ENCODE measurements at places on chromosomes 6 and 20. TPM values are rescaled to one million over a fixed set of nuclear protein-coding genes. Genes with fewer than 3 reads are reported as not detected.

Gene MAK
- total RNA-seq: not detected

GRCh38 chr6:106102034-106102433 lies 15.9 kb downstream of the PRDM1 start:
- peaks cover 31% of the 10 kb centered on the region for H3K36me3 ChIP-seq
- no peaks in the 10 kb centered on the region for H3K27me3 ChIP-seq
- peak overlapping the region; percentile 89 for H3K27ac ChIP-seq
- H3K4me3 ChIP-seq: peak overlapping the region; percentile 52
- peaks cover 26% of the 10 kb centered on the region for H3K4me1 ChIP-seq

Gene KPNA5
- total RNA-seq: 1.1 TPM

Gene HIVEP2
- total RNA-seq: 13.1 TPM

Gene LST1
- not detected for total RNA-seq

DNA sequence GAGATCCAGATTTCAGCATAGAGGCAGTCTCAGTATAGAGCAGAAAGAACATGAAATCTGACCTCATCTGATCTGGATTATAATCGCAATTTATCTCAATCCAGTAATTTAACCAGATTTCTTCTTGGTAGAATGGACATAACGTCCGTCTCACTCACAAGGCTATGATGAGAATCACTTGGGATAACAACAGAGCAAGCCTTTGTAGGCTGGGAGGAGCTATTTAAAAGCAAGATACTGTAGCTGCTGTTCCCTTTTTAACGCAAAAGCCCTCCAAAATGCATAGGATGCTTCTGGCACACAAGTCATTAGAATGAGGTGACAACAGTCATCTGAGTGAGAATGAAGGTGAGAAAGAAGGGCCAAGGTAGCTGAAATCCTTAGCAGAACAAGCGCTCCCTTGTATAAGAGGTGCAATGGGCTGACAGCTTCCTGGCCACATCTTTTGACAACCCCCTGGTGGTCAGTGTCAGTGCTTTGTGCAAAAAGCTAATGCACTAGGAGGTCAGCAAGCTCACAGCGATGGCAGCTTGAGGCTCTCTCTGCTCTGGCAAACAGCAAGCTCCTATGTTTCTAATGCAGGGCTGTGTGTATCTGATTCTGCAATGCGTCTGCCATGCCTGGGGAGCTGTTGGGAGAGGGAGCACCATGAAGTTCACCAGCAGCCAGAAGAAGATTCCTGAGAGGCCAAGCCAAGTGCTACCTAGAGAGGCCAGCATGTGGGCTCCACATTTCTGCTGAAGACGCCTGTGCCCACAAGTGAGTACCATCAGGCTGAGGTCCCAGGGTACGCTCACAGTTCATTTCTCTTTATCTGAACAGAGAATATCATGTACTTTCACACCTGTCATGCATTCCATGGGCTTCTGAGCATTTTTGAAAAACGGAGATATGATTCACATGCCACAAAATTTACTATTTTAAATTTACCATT lies 16.2 kb downstream of the METTL24 start:
- H3K27me3 ChIP-seq: no peaks in the 10 kb centered on the region
- H3K27ac ChIP-seq: no peak overlapping the region
- no peaks in the 10 kb centered on the region for H3K4me1 ChIP-seq
- H3K4me3 ChIP-seq: no peak overlapping the region
- H3K36me3 ChIP-seq: no peaks in the 10 kb centered on the region

- H3K27me3 ChIP-seq: no peaks in the 10 kb centered on the region
- H3K36me3 ChIP-seq: peaks cover 4% of the 10 kb centered on the region
- H3K27ac ChIP-seq: peak overlapping the region; percentile 73
- no peak overlapping the region for H3K4me3 ChIP-seq
- no peak for DNase-seq
- H3K4me1 ChIP-seq: peaks cover 90% of the 10 kb centered on the region
Measured at GRCh38 chr6:11210386-11211138, 21.9 kb downstream of the NEDD9 start.

Gene KCNG1
- 10.4 TPM for total RNA-seq

Gene WFDC5
- total RNA-seq: 6.0 TPM

Gene LY6G6C
- 3.6 TPM for total RNA-seq

Gene F13A1
- 6.9 TPM for total RNA-seq

DNA sequence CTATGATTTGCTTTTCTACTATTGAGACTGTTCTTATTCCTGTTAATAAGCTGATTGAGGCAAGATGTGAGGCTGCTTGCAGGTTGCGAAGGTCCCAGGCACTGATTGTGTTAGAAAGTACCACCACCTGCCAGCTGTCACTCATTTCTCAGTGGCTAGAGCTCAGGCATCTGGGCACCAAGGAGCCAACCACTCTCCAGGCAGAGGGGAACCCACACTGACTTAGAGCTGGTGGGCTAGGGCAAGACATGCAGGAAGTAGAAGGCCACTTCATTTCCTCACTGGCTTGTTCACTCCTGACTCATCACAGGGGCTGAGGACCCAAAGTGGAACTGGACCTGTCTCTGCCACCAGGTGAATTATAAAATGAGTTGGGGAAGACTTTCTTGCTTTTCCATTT lies 7.8 kb upstream of the DLL1 start:
- H3K4me1 ChIP-seq: peaks cover 17% of the 10 kb centered on the region
- H3K36me3 ChIP-seq: no peaks in the 10 kb centered on the region
- H3K4me3 ChIP-seq: no peak overlapping the region
- DNase-seq: no peak
- no peak overlapping the region for H3K27ac ChIP-seq

DNA sequence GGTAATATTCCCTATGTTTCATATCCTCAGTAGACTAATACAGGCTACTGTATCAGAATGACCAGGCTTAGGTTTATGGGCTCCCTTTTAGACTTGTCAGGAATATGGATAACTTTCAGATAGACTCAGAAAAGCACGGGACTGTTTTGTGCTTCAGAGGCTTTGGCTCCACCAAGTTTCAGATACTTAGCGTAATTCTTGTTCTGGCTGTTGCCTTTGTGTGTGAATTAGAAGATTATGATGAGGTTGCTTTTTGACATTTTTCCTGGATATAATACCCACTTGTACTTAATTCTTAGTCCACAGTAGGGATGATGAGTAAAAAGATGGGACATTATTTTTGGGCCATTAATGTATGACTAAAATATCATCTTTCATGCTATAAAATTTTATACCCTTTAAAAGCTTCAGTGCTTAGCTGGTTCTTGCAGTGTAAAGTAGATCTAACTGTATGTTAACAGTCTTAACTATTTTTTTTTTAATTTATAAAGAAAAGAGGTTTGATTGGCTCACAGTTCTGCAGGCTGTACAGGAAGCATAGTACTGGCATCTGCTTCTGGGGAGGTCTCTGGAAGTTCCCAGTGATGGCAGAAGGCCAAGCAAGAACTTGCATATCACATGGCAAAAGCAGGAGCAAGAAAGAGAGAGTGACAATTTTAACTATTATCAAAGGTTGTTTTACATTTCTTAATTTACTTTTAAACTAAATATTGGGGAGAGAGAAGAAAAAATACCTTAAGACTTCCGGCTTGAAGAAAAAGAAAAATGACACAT lies 120.7 kb downstream of the ZFAND3 start:
- H3K27me3 ChIP-seq: no peaks in the 10 kb centered on the region
- H3K36me3 ChIP-seq: no peaks in the 10 kb centered on the region
- DNase-seq: no peak
- H3K27ac ChIP-seq: no peak overlapping the region
- H3K4me1 ChIP-seq: peaks cover 35% of the 10 kb centered on the region
- no peak overlapping the region for H3K4me3 ChIP-seq

Gene RIMS1
- total RNA-seq: 0.13 TPM

Gene C20orf144
- not detected for total RNA-seq

Gene ZNF184
- 4.9 TPM for total RNA-seq

GRCh38 chr6:13865141-13865540 lies 50.8 kb upstream of the MCUR1 start:
- no peak for DNase-seq
- H3K4me3 ChIP-seq: no peak overlapping the region
- no peaks in the 10 kb centered on the region for H3K36me3 ChIP-seq
- peaks cover 2% of the 10 kb centered on the region for H3K4me1 ChIP-seq
- H3K27ac ChIP-seq: no peak overlapping the region

Gene ATAT1
- total RNA-seq: 6.2 TPM

DNA sequence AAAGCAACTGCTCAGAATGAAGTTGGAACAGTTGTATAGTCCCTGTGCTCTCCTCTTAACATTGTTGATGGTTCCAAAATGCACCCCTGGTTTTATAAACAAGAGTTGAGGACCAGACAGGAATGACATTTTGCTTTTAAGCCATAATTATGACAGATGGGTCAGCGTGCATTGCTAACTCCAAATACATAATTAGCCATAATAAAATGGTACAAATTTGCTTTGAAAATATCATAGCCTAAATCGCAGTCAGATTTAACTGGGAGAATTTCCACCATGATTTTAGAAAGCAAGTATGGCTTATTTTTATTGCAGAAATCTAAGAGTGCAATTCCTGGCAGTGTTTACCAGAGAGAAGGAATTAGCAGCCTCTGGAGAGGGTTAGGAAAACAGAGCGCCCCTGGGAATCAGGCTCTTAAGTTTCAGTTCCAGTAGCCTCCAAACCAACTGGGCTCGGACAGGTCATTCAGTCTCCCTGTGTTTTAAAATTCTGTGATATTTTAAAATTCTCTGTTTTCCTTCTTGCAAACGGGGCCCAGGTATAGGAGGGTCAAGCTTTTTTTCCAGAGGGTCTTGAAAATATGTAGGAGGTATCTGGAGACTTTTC lies 302.3 kb downstream of the TBC1D7 start:
- H3K27ac ChIP-seq: no peak overlapping the region
- H3K4me1 ChIP-seq: no peaks in the 10 kb centered on the region
- H3K4me3 ChIP-seq: no peak overlapping the region
- no peaks in the 10 kb centered on the region for H3K27me3 ChIP-seq

Gene SYNDIG1
- total RNA-seq: not detected

Gene DPPA5
- total RNA-seq: not detected

Gene ADGRB3
- total RNA-seq: 1.1 TPM

DNA sequence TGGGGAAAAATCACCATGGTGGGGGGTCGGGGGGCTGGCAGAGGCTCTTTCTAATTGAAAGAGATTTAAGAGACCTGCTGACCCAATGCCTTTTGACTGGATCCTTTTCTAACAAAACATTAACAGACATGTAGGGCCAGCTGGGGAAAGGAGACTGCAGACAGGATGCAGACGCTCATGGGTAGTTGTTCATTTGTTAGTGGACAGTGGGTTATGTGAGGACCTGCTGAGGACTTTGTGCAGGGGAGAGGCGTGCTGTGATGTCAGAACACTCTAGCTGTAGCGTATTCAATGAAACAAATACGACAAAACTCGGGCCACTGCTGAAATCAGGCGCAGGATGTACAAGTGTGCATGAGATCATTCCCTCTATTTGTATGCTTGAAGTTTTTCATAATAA lies 1.2 kb downstream of the IP6K3 start:
- no peak for DNase-seq
- H3K27ac ChIP-seq: peak overlapping the region; percentile 86
- peak overlapping the region; percentile 37 for H3K4me3 ChIP-seq
- no peaks in the 10 kb centered on the region for H3K36me3 ChIP-seq

Gene SAMD3
- 0.88 TPM for total RNA-seq

Gene AVP
- total RNA-seq: not detected

- H3K4me3 ChIP-seq: no peak overlapping the region
- no peak overlapping the region for H3K27ac ChIP-seq
- H3K36me3 ChIP-seq: no peaks in the 10 kb centered on the region
- no peaks in the 10 kb centered on the region for H3K27me3 ChIP-seq
Measured at GRCh38 chr6:132202574-132202973, 198.7 kb downstream of the MOXD1 start.

DNA sequence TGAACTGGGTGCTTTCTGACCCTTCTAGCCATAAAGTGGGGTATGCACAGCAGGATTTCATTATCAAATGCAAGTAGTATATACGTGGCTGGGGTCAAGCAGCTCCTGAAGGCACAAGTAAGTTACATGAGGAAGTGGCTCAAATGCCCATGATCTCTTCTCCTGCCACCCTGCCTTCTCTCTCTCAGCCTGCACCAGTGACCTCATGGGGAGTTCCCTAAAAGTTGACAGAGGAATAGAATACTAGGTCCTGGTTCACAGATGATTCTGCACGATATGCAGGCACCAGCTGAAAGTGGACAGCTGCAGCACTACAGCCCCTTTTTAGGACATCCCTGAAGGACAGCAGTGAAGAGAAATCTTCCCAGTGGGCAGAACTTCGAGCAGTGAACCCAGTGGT lies 282.0 kb downstream of the BCKDHB start:
- H3K27ac ChIP-seq: no peak overlapping the region
- no peak for DNase-seq

DNA sequence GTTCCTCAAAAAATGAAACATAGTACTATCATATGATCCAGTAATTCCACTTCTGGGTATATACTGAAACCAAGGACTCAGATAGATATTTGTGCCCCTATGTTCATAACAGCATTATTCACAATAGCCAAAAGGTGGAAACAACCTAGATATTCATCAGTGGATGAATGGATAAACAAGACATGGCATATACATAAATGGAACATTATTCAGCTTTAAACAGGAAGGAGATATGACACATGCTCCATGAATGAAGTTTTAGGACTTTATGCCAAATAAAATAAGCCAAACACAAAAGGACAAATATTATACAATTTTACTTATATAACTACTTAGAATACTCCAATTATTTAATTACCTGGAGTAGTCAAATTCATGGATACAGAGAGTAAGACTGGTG lies 16.4 kb downstream of the PLCB1 start:
- no peak for DNase-seq
- peaks cover 24% of the 10 kb centered on the region for H3K4me1 ChIP-seq
- no peak overlapping the region for H3K4me3 ChIP-seq
- no peaks in the 10 kb centered on the region for H3K27me3 ChIP-seq
- H3K27ac ChIP-seq: no peak overlapping the region

DNA sequence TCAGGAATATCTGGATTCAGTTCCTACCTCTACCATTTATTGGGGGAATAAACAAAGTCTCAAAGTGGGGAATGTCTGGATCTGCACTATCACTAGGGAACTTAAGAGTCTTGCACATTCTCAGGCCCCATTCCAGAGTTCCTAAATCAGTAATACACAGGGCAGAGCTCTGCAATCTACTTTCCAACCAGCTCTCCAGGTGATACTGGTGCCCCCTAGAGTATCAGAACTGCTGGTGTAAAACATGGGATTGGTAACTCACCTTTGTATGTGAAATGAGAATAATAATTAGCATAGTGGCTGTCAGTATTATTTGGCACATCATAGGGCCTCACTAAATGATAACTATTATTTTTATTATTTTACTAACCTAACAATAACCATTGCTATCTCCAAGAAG lies 278.8 kb upstream of the IMPG1 start:
- H3K4me3 ChIP-seq: no peak overlapping the region
- no peaks in the 10 kb centered on the region for H3K36me3 ChIP-seq
- DNase-seq: no peak
